Bladder microvascular endothelial cell (primary cell): ENCODE measurements at places on chromosomes 3 and 15. TPM values are rescaled to one million over a fixed set of nuclear protein-coding genes. Genes with fewer than 3 reads are reported as not detected.

Gene HTR3E
- total RNA-seq, result not detected in 2 replicates

Gene CPLX3
- total RNA-seq, result not detected in 2 replicates

Gene GOLGA6L24
- not detected in 2 replicates for total RNA-seq

Gene ANKRD63
- total RNA-seq, result not detected in 2 replicates

Gene NMD3
- 78.5 and 89.3 TPM in 2 replicates for total RNA-seq

Gene DNAH12
- under 0.01 and 0.16 TPM in 2 replicates for total RNA-seq

Gene TUSC7
- total RNA-seq, result not detected in 2 replicates

Gene MCTP2
- 0.32 and 13.4 TPM in 2 replicates for total RNA-seq

Gene NME9
- total RNA-seq, result not detected in 2 replicates

Gene VPS39
- total RNA-seq, result 22.8 and 57.4 TPM in 2 replicates

Gene KNL1
- total RNA-seq, result 13.5 and 16.5 TPM in 2 replicates

Gene GOLGA8J
- total RNA-seq, result 0.13 TPM in 1 of 2 replicates, not detected in the other

Gene SPRED1
- total RNA-seq, result 8.1 and 23.5 TPM in 2 replicates

Gene AAGAB
- 28.2 and 57.2 TPM in 2 replicates for total RNA-seq

Gene B3GNT5
- 11.0 and 32.7 TPM in 2 replicates for total RNA-seq

Gene TGM5
- not detected in 2 replicates for total RNA-seq

Gene FBLN2
- 1.6 and 13.8 TPM in 2 replicates for total RNA-seq

Gene EAF2
- 1.1 and 1.5 TPM in 2 replicates for total RNA-seq

Gene MYEF2
- total RNA-seq, result 7.0 and 34.7 TPM in 2 replicates
